ENCODE measurements at places on chromosomes 11 and 22.
A peak's percentile ranks its signal among the peaks of the same experiment; 100 is the strongest.

DNA sequence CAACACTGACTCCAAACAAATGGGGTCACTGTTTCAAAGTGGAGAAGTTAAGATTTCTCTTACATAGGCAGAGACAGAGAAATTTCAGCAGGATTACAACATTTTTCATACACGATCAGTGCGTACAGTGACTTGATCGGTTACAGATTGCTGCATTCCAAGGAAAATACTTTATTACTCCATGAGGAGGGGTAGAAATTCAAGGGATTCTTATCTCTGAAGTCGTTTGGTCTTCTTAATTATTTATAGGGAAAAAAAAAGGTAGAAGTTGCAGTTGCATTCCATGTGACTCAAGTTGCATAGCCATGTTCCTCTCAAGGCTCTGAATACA lies 10.7 kb upstream of the SMIM38 start:
- peak; percentile 56 for DNase-seq

- DNase-seq, result no peak
These were observed 6.0 kb downstream of the CCDC157 start for GRCh38 chr22:30362651-30363281.

GRCh38 chr11:66011239-66011784 lies 496 bp upstream of the CST6 start:
- DNase-seq, result no peak

- DNase-seq, result no peak
These were observed 60.0 kb downstream of the MED15 start for GRCh38 chr22:20567371-20567847.

- peak; percentile 48 for DNase-seq
These were observed 118.1 kb downstream of the BBOX1 start for GRCh38 chr11:27158456-27159334.

GRCh38 chr11:10918275-10918674 lies 60.4 kb upstream of the ZBED5 start:
- DNase-seq, result no peak

- DNase-seq, result no peak
These were observed 610 bp upstream of the TEX12 start for GRCh38 chr11:112166562-112166961.

- DNase-seq, result peak; percentile 91
These were observed 8.6 kb downstream of the C11orf91 start for GRCh38 chr11:33692013-33692504.

- no peak for DNase-seq
These were observed 1247.1 kb downstream of the BRD1 start for GRCh38 chr22:48580481-48580970.

- no peak for DNase-seq
These were observed 157.7 kb downstream of the DBX1 start for GRCh38 chr11:20002312-20003216.

GRCh38 chr11:121488170-121488569 lies 35.4 kb upstream of the SORL1-AS1 start:
- DNase-seq, result no peak

DNA sequence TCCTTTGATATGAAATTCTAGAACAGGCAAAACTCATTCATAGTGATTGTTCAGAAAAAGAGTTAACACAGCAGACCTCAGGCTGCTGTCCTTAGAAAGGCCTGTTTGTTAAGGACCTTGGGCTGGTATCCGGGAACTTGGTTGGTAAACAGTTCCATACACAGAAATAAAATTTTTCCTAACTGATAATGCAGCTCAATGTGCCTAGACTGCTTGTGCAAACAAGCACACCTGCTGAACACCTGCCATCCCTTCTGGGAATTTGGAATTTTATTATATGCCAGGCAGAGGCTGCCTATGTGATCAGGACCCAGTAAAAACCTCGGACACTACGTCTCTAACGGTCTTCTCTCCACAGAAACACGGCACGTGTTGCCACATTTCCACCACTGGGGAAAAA lies 11.5 kb downstream of the THAP12 start:
- no peak for DNase-seq

- no peak for DNase-seq
These were observed 3.4 kb downstream of the PLAAT3 start for GRCh38 chr11:63610604-63611394.
